ENCODE measurements at places on chromosomes 5 and 9.
A peak's percentile ranks its signal among the peaks of the same experiment; 100 is the strongest.

DNA sequence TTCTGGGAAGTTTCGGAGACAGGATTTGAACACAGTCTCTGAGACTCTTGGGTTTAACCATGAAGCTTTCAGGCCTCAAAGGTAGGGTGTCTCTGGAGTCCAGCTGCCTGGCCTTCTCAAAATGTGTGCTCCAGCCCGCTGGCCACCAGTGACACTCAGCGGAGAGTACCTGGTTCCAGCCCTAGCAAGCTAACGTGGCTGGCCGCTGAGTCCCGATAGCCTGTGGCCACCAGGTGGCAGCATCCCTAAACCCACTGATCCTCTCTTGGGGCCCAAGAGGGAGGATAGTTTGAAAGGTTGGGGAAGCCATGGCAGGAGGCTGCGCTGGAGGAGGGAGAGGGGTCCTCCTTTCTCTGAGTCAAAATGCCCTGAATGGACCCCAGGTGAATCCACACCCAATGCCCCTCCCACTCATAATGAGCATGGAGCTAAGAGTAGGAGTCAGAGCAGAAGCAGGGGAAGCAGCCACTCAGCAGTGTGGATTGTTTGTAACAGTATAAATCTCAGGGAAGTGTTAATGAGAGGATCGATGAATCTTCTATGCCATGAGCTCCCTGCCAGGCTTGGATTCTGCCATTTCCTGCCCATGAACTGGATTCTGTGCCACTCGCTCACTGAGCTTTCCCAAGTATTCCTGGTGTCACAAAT is 5.4 kb upstream of the TIFAB start:
- DNase-seq, result peak; percentile 32

DNA sequence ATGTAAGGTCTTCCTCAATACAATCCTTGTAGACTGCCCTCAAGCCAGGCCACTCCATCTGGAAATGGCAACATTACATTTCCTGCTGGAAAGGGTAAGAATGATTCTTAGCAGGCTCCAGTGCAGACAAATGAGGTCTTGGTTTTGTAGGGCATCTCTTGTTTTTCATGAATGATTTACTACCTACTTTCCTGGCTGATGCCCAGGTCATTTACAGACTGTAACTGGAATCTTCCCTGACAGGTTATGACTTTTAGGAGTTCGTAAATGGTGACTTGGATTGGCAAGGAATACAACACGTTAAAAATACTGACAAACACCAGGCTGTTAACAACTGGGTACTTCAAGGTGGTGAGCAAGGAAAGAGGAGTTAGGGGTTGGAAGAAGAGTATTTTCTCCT is 510.5 kb upstream of the TNC start:
- no peak for DNase-seq

- no peak for DNase-seq
Measured at GRCh38 chr9:93531374-93531773, 45.0 kb upstream of the PHF2 start.

DNA sequence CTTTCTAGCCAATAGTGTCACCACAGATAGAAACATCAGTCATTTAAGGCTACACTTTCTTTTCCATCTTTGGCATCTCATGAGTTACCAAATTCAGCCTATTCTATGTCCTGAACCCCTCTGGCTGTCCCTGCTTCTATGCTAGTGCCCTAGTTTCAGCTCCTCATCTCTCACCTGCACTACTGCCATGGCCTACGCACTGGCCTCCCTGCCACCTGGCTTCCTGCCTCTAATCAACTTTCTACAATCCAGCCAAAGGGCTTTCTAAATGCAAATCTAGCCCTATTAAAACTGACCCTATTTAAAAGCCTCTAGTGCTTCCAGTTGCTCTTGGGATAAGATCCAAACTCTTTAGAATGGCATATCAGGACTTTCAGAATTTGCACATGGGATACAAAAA is 482.9 kb downstream of the TMEM38B start:
- no peak for DNase-seq

DNA sequence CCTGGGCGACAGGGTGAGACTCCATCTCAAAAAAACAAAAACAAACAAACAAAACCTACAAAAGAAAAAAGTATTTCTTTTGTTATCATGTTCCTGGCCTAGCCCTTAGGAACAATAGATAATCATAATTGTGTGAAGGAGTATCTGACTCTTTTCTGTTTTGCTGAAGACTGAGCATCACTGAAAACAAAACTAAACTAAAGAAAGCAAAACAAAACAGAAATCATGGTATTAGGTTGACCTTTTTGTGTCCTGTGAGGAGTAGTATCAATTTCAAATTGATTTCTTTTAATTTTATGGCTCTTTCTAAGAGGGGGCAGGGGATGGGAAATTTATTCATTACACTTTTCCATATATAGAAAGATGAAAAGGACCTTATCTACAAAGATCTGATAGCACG is 246.0 kb downstream of the YTHDC2 start:
- DNase-seq, result no peak

- DNase-seq, result no peak
Measured at GRCh38 chr5:145988993-145989392, 52.6 kb downstream of the SH3RF2 start.

- no peak for DNase-seq
Measured at GRCh38 chr9:2700909-2701550, 16.3 kb upstream of the KCNV2 start.

- DNase-seq, result no peak
Measured at GRCh38 chr5:3661755-3662296, 66.2 kb downstream of the IRX1 start.

GRCh38 chr5:41747301-41747700 is 122.9 kb downstream of the OXCT1 start:
- no peak for DNase-seq

DNA sequence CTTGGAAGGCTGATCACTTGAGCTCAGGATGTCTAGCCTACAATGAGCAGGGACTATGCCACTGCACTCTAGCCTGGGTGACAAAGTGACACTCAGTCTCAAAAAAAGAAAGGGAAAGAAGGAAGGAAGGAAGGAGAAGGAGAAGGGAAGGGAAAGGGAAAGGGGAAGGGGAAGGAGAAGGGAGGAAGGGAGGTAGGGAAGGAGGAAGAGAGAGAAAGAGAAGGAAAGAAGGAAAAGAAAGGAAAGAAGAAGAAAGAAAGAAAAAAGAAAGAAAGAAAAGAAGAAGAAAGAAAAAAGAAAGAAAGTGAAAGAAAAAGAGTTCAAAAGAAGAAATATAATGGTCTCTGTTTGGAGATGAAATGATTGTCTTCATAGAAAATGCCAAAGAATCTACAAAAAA is 10.8 kb upstream of the CSF1R start:
- no peak for DNase-seq

- DNase-seq, result no peak
Measured at GRCh38 chr9:115234094-115234493, 116.1 kb upstream of the TNC start.

- no peak for DNase-seq
Measured at GRCh38 chr9:85971731-85972130, 30.8 kb downstream of the NAA35 start.

GRCh38 chr5:169435506-169436229 is 134.7 kb upstream of the SLIT3 start:
- no peak for DNase-seq

- no peak for DNase-seq
Measured at GRCh38 chr9:98304381-98304780, 48.9 kb upstream of the TBC1D2 start.

DNA sequence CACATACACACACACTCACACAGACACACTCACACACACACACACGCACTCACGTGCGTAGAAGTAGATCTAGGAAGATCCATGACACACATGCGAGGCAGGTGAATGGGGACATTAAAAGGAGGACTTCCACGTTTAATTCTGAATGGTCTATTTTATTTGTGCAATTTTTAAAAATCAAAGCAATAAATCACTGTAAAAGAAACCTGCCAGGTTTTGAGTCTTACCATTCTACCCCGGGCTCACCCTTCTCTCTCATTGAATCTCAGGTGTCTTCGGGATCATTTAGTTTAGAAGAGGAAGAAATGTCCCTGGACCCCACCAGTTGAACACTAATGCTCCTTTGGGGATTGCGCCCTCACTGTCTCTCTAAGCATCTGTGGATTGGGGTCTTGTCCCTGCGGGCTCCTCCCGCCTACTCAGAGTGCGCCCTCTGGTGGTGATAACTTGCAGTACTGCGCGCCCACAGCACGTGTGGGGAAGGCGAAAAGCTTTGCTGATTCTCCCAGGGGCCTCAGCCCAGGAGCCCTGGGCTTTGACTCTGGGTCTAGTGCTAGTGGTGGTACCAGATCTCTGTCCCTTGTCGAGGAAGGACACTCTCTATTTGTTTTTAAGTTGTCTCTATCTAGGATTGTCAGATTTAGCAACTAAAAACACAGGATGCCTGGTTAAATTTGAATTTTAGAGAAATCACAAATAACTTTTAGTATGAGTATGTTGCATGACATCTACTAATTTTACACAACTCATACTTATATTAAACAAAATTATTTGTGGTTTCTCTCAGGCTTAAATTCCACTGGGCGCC is 34.8 kb downstream of the BOD1 start:
- no peak for DNase-seq

DNA sequence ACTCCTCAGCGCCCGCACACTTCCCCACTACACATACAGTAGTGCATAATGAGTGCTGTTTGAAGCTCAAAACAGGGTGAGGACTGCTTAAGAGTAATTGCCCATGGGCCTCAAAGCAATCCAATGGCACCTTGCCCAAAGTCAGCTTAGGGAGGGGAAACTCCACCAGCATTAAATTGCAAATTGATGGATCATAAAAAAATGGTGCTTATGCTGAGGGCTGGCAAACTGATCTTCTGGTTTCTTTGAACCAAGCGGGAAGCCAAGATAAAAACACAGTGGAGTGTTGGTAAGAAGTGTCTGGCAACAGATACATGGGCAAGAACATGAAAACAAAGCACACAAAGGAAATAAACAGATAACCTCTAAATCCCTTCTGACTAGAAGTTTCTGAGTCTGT is 28.0 kb downstream of the TLE1 start:
- no peak for DNase-seq

All from stimulated activated CD4-positive, alpha-beta T cell treated with anti-CD3 and anti-CD28 coated beads, Interleukin-1b, Interleukin-23, amount 100 ng/mL, for 24 hours (primary cell).